Endothelial cell of umbilical vein (primary cell): ENCODE measurements at places on chromosomes 3 and 15. TPM values are rescaled to one million over a fixed set of nuclear protein-coding genes. Genes with fewer than 3 reads are reported as not detected.
A peak's percentile ranks its signal among the peaks of the same experiment; 100 is the strongest.

DNA sequence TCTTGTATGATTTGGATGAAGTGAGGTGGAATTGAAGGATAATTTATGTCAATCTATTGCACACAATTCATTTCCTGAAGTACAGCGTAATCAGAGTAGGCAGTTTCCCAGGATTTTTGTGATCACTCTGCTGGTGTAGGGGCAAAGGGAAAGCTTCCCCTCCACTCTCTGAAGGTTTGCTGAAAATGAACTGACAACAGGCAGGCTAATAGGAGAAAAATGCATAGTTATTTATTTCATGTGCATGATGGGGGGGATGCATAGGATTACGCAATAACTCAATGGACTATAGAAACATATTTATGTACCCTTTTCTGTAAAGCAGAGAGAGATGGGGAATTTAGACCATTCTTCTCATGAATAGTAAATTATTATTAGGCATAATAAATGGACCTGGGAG is 872.9 kb downstream of the NAALADL2 start:
- H3K4me3 ChIP-seq, result no peak overlapping the region
- no peaks in the 10 kb centered on the region for H3K36me3 ChIP-seq
- no peaks in the 10 kb centered on the region for H3K27me3 ChIP-seq
- no peak for DNase-seq
- no peak overlapping the region for H3K27ac ChIP-seq

- no peak overlapping the region for H3K27ac ChIP-seq
- H3K36me3 ChIP-seq, result no peaks in the 10 kb centered on the region
- no peak for DNase-seq
- no peaks in the 10 kb centered on the region for H3K27me3 ChIP-seq
These were observed 608.4 kb upstream of the CFAP20DC start for GRCh38 chr3:59658274-59658673.

DNA sequence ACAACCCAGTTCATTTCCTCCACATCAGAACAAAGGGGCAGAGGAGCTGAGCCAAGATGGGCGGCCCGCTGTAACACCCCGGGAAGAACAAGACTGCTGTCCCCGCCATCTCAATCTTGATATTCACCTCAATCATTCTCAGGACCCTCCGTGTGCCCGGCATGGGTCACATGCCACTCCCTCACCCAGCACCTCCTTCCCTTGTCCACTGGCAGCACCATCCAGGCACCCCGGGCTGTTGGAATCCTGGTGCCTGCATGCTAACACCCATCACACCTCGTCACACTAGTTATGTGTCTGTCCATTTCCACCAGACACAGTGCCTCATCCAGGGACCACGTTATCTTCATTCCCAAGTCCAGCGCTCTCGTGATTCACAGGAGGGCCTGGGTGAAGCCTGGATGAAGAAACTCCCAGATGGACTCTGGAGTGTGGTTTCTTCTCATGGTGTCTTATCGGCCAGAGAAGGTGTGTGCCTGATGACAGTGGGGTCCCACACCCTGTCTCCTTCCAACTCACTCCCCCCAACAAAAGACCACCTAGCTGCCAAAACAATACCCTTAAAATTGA is 16.7 kb downstream of the MEGF11 start:
- H3K4me3 ChIP-seq, result no peak overlapping the region
- peaks cover 9% of the 10 kb centered on the region for H3K27me3 ChIP-seq
- no peak for DNase-seq
- no peak overlapping the region for H3K27ac ChIP-seq
- H3K36me3 ChIP-seq, result no peaks in the 10 kb centered on the region

DNA sequence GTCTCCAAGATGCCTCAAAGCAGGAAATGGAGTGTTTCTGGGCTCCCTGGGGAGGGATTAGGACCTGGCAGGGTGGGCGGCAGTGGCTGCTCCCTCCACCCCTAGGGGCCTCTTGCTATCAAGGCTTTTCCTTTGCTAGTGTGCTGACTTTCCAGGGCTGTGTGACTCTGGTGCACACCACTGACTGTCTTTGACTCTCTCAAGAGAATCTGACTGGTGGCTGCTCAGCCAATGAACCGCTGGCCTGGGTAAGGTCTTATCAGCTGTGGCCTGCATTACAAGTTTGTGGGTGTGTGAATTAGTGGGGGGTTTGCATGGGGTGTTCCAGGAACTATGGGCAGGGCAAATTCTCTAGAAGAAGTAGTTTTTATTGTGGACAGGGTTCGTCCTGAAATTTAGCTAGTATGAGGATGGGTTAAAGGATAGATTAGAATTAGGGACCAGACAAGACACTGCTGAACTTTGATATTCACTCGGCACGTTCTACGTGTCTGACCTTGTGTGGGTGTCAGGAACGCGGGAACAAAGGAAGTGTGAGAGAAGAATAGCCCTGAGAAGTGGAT is 29.5 kb downstream of the SIAH2 start:
- H3K27me3 ChIP-seq, result no peaks in the 10 kb centered on the region
- H3K4me1 ChIP-seq, result no peaks in the 10 kb centered on the region
- no peak overlapping the region for H3K4me3 ChIP-seq

- DNase-seq, result peak; percentile 38
- H3K4me1 ChIP-seq, result peaks cover 81% of the 10 kb centered on the region
- peak overlapping the region; percentile 8 for H3K27ac ChIP-seq
These were observed 14.2 kb downstream of the PDIA5 start for GRCh38 chr3:123080864-123081562.

DNA sequence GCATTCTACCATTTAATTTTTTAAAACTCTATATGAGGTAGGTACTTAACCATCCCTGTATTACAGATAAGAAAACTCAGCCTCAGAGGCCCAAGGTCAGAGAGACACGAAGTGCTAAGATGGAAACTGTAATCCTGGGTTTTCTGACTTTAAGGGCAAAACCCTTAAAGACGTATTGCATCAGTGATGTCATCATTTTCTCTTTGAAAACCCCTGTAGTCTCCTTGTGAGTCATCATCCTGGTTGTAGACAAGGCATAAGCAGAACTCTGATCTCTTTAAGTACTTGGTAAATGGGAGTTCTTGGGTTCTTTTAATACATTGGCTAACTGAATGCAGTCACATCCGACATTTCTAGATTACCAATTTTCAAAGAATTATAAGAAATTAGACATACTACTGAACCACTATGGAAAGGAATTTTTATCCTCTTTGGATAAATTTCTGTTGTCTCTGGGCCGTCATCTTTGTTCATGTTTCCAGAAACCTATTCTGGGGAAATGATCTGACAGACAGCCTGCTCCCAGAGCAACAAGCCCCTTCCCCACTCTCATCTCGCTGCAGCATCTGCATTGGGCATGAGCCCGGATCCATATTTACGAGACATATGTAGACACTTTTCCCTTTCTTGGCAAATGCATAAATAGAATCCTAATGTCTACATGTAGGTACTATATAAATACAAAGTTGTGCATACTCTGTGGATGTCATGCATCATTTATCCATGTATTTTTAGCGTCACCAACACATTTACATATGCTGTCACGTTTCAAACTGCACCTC is 48.7 kb upstream of the MDFIC2 start:
- H3K27me3 ChIP-seq, result no peaks in the 10 kb centered on the region
- H3K4me1 ChIP-seq, result no peaks in the 10 kb centered on the region
- no peak overlapping the region for H3K4me3 ChIP-seq
- no peaks in the 10 kb centered on the region for H3K36me3 ChIP-seq

DNA sequence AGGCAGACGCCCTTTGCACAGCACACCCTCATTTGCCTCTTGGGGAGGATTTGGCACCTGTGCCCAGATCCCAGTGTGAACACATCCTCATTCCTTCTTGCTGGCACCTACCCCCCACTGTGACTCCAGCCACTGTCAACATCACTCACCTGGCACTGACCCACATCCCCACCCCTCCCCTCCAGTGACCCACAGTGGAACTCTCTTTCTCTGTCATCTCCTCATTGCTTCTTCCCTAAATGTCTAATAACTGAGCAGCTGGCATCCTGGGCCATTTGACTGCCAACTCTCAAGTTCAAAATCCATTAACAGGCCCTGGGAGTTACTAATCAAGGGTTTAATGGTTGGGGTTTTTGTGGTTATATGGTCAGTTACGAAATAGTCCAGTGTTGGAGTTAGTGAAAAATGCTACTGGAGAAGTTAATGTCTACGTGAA is 14.4 kb downstream of the SNAPC5 start:
- no peak overlapping the region for H3K4me3 ChIP-seq
- no peaks in the 10 kb centered on the region for H3K27me3 ChIP-seq
- no peaks in the 10 kb centered on the region for H3K36me3 ChIP-seq
- H3K27ac ChIP-seq, result no peak overlapping the region
- no peaks in the 10 kb centered on the region for H3K4me1 ChIP-seq

- peaks cover 2% of the 10 kb centered on the region for H3K4me1 ChIP-seq
- H3K36me3 ChIP-seq, result no peaks in the 10 kb centered on the region
- H3K4me3 ChIP-seq, result no peak overlapping the region
- H3K27me3 ChIP-seq, result peaks cover 16% of the 10 kb centered on the region
- no peak overlapping the region for H3K27ac ChIP-seq
These were observed 13.0 kb upstream of the TNK2 start for GRCh38 chr3:195921334-195921791.

DNA sequence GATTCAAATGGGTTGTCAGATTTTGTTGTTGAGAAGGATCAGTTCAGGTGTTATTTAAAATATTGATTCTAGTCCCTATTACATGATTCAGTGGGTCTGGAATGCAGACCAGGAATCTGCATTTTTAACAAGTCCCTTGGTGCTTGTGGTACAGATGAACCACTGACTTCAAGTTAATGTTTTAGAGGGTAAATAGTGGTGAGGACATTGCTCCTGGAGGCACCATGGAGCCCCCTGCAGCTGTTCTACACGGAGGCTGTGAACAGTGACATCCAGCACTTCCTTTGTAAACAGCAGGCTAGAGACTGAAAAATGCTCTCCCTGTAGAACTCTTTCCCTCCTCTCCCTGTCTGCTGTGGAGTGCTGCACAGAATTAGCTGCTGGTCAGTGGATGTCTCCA is 4.8 kb upstream of the FSIP1 start:
- H3K4me3 ChIP-seq, result no peak overlapping the region
- peak; percentile 23 for DNase-seq
- H3K36me3 ChIP-seq, result no peaks in the 10 kb centered on the region
- no peak overlapping the region for H3K27ac ChIP-seq
- H3K4me1 ChIP-seq, result peaks cover 23% of the 10 kb centered on the region

- no peak overlapping the region for H3K4me3 ChIP-seq
- DNase-seq, result no peak
- H3K27ac ChIP-seq, result no peak overlapping the region
- no peaks in the 10 kb centered on the region for H3K36me3 ChIP-seq
- H3K4me1 ChIP-seq, result peaks cover 2% of the 10 kb centered on the region
- H3K27me3 ChIP-seq, result no peaks in the 10 kb centered on the region
These were observed 84.7 kb downstream of the CORO2B start for GRCh38 chr15:68663526-68663925.

- peaks cover 35% of the 10 kb centered on the region for H3K36me3 ChIP-seq
- DNase-seq, result no peak
- H3K4me1 ChIP-seq, result no peaks in the 10 kb centered on the region
These were observed 13.6 kb downstream of the HAPLN3 start for GRCh38 chr15:88881775-88882174.

DNA sequence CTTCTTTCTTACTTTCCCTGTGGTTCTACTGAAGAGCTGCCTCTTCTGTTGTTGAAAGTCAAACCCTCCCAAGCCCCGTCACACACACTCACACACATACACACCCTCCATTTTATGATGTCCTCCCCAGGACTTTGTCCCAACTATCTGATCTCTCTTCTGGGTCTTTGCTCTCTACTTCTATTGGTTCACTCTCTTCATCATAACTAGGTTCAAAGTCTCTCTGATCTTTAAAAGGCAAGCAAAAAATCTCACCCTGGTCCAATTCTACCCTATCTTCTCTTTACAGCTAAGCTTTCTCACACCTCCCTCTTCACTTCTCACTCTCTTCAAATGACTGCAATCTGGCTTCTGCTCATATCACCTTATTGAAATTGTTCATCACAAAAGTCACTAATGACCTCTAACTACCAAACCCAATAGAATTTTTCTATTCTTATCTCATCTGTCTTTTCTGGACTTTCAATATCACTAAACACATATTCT is 34.8 kb downstream of the LRRFIP2 start:
- H3K27ac ChIP-seq, result no peak overlapping the region
- DNase-seq, result no peak
- H3K27me3 ChIP-seq, result no peaks in the 10 kb centered on the region
- peaks cover 3% of the 10 kb centered on the region for H3K36me3 ChIP-seq

DNA sequence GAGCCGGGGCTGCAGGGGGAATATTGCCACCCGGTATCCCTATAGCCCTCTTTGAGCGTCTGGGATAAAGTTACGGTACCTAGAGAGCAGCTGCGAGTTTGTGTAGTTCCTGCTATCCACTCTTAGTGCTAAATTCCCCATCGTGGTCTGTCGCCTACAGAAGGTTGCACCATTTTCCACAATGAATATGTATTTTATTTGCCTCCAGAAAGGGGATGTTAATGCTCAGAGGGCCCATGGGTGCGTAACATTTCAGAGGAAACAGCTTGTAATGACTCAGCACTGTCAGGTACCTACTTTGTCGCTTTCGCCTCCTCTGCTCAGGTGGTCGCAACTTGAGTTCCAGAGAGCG is 1.1 kb downstream of the SLCO3A1 start:
- peaks cover 3% of the 10 kb centered on the region for H3K4me1 ChIP-seq
- no peak overlapping the region for H3K27ac ChIP-seq
- H3K36me3 ChIP-seq, result no peaks in the 10 kb centered on the region
- no peak for DNase-seq
- H3K4me3 ChIP-seq, result no peak overlapping the region

DNA sequence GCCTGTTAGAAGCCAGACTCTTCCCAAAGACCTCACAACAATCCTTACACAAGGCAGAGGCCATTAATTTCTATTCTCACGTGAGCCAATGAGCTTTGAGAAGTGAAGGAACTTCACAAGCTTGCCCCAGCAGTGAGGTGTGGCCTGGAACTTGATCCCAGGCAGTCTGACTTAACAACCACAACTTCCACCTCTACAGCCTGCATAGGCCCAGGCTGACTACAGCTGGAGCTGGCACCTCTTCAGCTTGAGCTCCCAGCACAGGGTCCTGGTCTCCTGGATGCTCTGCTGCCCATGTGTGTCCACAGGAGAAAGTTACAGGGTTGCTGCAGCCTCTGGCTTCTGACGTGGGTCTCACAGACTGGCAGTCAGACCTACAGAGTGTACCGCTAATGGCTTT is 111.0 kb downstream of the ERC2 start:
- H3K36me3 ChIP-seq, result no peaks in the 10 kb centered on the region
- no peaks in the 10 kb centered on the region for H3K27me3 ChIP-seq
- no peak overlapping the region for H3K27ac ChIP-seq

- no peak for DNase-seq
- no peak overlapping the region for H3K4me3 ChIP-seq
- H3K27ac ChIP-seq, result no peak overlapping the region
- H3K27me3 ChIP-seq, result no peaks in the 10 kb centered on the region
- no peaks in the 10 kb centered on the region for H3K4me1 ChIP-seq
- peaks cover 5% of the 10 kb centered on the region for H3K36me3 ChIP-seq
These were observed 55.5 kb downstream of the ST6GAL1 start for GRCh38 chr3:186985661-186986364.

Gene TMEM108
- 0.42 and 1.1 TPM in 2 replicates for total RNA-seq

Gene UMPS
- 41.9 and 50.2 TPM in 2 replicates for total RNA-seq

Gene ADPGK
- total RNA-seq, result 51.0 and 51.7 TPM in 2 replicates

Gene PDZRN3
- total RNA-seq, result not detected in 2 replicates

Gene CSPG4
- total RNA-seq, result not detected in 2 replicates

Gene LRRC31
- total RNA-seq, result not detected in 2 replicates

Gene RETNLB
- total RNA-seq, result not detected in 2 replicates

Gene DOCK3
- 0.13 and 0.16 TPM in 2 replicates for total RNA-seq

Gene CCR3
- not detected in 2 replicates for total RNA-seq
